KBM-7 (cell line): ENCODE measurements at places on chromosomes 5 and 9.
A peak's percentile ranks its signal among the peaks of the same experiment; 100 is the strongest.

- DNase-seq, result no peak
Measured at GRCh38 chr9:14939378-14939777, 29.1 kb upstream of the FREM1 start.

DNA sequence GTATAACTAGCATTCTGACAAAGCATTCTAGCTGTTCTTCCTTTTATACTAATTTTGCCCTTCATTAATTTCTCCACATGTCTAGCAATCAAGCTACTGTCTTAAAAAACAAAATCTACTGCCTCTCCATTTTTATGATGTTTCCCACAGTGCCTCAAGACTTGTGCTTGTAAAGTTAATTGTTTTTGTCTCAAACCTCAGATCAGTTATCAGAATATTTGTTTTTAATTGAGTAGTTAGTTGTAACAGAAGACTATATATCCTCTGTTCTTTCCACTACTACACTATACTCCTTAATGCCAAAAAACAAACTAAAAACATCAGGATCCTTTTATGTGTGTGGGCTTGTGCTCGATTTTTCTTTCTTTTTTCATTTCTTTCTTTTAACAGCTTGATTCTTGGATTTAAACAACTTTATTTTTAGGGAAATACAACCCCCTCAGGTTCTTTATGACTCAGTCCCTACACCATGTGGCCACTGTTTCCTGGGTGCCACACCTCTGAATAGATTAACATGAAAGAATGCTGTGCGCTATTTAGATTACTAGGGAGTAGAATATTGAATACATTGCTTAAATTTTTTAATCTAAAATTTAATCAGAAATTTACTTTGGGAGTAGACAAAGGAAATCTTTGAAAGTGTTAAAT lies 1.2 kb downstream of the ASPN start:
- no peak for DNase-seq

- DNase-seq, result no peak
Measured at GRCh38 chr5:144857454-144857853, 686.8 kb downstream of the KCTD16 start.

GRCh38 chr5:65893749-65894430 lies 32.5 kb upstream of the ERBIN start:
- no peak for DNase-seq

DNA sequence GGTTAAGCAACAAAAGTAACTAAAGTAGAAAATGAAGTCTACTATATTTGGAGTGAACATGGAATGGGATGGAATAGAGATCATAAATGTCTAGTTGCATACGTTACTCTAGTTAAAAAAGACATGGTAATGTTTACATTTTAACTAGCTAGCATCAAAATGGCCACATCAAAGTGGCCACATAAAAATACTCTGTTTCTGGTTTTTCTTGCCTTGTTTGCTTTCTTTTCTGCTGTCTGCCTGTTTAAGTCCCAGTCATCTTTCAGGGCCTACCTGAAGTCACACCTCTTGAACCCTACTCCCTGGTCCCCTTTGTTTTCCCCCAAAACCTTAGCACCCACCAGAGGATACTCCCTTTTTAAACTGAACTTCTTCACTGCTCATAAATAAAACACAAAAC lies 6.4 kb upstream of the KIF2A start:
- no peak for DNase-seq

GRCh38 chr9:79581794-79582193 lies 10.0 kb downstream of the TLE4 start:
- DNase-seq, result peak; percentile 57

GRCh38 chr5:171595801-171596231 lies 176.4 kb downstream of the FGF18 start:
- no peak for DNase-seq

DNA sequence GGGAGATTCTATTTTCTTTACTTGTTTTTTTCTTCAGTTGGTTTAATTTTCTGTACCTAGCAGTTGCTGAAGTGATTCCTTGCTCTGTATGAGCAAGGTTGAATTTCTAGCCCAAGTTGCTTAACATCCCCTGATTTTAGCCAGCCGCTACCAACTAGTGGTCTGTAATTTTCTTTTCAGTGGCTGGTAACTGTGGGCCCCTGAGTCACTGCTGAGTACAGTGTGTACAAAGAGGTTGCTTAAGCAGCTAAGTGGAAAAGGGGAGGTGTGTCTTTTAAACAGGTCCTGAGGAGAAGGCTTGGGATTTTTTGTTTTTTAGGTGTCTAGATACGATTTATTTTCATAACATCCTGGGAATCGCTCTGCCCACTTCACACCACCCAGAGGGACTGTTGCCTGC lies 254.7 kb downstream of the NR3C1 start:
- DNase-seq, result no peak

GRCh38 chr9:106486685-106487084 lies 376.3 kb upstream of the ZNF462 start:
- DNase-seq, result no peak

DNA sequence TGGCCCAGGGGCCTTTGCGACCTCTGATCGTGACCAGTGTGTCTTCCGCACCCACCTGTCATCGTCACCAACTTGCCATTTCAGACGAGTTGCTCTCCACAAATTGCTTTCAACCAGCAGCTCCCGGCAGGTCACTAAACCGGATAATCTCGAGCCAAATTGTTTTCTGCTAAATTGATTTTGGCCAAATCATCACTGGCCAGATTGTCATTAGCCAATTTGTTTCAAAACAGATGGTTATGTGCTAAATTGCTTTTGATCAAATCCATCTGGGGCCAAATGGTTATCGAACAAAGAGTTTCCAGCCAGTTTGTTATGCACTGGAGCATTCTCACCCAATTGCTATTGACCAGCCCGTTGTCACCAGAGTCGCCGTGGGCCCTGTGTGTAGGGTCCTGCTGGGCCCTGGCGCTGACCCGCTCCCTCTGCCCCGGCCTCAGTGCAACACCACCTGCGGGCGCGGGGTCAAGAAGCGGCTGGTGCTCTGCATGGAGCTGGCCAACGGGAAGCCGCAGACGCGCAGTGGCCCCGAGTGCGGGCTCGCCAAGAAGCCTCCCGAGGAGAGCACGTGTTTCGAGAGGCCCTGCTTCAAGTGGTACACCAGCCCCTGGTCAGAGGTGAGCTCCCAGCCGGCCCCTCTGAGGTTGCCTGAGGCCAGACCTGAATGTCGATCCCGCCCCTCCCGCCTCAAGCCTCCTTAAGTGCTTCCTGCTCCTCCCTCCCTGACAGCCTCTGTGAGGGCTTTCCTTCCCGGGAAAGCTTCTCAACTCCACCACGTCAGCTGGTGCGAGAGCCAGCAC lies 35.6 kb downstream of the ADAMTSL2 start:
- no peak for DNase-seq

DNA sequence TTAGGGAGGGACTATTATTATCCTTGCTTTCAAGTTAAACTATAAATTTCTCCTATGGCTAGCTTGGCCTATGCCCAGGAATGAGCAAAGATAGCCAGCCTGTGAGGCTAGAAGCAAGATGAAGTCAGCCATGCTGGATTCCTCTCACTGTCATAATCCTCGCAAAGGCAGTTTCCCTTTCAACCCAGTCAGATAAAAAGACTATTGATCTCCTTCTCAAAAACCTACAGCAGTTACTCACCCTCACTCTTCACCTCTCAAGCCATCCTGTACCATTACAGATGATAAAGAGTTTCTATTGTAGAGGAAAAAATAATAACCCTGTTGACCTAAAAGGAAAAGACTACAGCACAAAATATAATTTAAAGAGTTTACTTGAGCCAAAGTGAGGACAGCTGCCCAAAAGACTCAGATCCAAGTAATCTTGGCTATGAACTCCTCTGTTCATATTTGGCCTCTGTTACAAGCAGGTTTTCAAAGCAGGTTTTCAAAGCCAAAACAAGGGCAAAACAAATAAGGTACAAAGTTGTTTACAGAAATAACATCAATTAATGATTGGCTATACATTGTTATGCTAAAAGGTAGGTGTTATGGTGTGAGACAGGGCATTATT lies 41.7 kb downstream of the KCNV2 start:
- no peak for DNase-seq

DNA sequence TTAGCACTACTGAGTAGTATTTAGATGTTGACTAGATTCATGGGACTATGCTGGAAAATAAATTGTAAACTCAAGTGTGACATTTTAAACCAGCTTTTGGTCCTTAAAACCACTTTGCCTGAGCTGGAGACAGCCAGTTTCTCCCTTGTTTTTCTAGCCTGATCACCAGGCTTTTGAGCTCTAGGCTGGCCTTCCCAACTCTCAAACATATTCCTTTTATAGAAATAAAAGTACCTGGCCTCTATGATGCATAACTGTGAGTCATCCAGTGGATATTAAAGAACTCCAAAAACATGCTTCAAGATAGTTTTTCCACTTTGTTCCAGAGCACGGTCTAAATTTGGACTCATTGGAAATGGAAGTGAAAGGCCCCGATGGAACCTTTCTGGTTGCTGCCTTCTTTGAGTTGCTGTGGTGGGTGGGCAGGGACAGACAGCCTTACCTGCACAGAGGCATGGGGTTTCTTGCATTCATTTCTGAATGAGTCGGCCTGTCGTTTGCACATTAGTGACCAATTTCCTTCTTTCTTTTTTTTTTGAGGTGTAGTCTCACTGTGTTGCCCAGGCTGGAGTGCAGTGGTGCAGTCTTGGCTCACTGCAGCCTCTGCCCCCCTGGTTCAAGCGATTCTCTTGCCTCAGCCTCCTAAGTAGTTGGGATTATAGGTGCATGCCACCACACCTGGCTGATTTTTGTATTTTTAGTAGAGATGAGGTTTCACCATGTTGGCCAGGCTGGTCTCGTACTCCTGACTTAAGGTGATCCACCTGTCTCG lies 43.1 kb downstream of the TRIO start:
- no peak for DNase-seq

DNA sequence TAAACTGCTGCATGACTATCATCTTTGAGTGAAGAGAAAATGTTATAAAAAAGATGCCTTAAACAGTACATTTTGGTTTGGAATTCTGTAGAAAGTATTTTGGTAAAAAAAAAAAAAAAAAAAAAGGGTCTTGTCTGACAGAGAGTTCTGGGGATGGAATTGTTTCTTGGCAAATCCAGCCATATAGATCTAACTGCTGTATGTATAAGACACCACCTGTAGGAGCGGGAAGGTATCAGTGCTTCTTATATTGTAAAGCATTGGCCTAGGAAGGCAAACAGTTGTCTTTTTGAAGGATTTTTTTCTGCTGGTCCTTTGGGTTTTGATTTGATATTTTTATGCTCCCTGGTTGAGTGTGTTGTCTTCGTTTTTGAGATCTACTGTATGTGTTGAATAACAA lies 2.8 kb downstream of the PURA start:
- no peak for DNase-seq

- no peak for DNase-seq
Measured at GRCh38 chr9:89657765-89658164, 53.0 kb downstream of the GADD45G start.

DNA sequence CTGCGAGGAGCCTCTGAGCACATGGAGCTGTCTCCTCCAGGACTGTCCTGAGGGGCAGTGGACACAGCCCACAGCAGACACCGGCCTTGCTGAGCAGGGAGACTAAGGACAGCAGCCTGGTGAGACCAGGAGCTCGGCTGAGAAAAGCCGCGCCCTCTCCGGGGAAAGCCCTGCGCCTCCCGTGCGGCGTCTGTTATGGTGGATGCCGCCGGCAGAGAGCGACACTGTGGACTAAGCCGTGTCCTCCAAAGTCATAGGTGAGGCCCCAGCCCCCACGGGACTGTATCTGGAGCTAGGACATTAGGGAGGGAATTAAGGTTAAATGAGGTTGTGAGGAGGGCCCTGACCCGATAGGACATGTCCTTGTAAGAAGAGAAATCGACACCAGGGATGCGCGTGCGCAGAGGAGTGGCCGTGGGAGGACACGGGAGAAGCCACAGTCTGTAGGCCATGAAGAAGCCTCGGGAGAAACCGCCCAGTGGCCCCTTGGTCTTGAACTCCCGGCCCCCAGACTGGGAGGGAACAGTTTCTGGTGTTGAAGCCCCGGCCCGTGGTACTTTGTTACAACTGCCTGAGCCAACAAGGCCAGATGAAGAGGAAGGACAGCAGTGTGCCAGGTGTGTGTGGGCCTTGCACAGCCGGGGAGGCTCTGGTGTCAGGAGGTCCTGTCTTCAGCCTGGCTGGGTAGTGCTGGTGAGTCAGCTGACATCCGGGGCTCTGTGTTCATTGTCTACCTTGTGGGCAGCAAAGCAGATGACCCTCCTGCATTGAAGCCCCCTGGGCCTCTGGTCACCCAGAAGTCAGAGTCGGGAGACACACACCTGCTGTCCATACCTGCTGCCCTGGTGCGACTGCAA lies 22.1 kb downstream of the MRPL36 start:
- DNase-seq, result no peak

GRCh38 chr9:69308206-69308931 lies 16.6 kb upstream of the ENTREP1 start:
- no peak for DNase-seq

DNA sequence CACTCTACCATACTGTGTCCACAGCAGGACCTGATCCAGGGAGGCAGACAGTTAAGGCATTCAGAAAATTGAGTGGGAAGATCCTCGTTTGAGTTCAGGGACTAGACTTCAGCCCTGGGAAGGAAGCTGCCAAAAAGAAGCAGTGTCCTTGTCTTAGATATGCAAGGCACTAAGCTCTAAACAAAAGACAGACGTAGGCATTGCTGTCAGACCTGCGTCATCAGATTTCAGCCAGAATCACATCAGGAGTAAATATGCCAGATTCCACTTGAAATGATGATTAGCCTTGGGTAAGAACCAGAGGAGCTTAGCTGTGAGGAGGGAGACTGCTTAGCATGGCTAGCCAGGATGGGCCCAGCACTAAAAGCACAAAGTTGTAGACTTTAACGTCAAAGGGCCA lies 56.7 kb downstream of the MAMDC2 start:
- no peak for DNase-seq

DNA sequence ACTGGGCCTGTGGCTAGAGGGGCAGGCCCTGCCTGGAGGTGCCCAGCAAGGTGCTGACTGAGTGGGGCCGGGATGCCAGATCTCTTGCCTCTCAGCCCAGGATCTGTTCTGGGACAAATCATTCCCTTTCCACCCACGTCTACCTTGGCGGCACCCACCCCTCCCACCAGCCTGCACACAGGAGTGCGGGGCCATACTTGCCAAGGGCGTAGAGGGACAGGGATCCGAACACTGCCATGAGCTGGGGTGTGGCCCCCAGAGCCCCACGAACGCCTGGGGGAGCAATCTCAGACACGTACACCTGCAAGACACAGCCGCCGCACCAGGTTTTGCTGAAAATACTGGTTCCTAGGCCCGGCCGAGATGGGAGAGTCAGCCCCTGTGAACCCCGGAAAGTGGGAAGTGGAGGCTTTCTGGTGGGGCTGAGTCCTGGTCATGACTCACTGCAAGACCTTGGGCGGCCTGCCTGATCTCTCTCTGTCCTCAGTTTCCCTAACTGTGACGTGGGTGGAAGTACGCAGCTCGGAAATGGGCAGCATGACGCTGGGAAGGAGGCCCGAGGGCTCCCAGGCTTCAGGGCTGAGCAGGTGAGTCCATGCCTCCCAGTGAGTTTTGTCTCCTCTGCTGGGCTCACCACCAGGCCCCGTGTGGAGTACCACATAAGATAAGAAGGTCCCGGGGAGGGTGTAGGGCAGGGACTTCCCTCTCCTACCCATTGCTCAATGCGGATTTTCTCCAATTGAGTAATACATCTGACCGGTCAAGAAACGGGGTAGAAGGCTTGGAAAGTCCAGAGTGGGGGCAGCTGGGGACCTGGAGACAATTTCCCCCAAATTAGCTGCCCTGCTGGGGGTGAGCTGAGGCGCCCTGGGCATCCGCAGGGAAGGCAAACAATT lies 2.6 kb downstream of the SLC2A6 start:
- no peak for DNase-seq
